ENCODE measurements at places on chromosomes 12 and 14.
A peak's percentile ranks its signal among the peaks of the same experiment; 100 is the strongest.

DNA sequence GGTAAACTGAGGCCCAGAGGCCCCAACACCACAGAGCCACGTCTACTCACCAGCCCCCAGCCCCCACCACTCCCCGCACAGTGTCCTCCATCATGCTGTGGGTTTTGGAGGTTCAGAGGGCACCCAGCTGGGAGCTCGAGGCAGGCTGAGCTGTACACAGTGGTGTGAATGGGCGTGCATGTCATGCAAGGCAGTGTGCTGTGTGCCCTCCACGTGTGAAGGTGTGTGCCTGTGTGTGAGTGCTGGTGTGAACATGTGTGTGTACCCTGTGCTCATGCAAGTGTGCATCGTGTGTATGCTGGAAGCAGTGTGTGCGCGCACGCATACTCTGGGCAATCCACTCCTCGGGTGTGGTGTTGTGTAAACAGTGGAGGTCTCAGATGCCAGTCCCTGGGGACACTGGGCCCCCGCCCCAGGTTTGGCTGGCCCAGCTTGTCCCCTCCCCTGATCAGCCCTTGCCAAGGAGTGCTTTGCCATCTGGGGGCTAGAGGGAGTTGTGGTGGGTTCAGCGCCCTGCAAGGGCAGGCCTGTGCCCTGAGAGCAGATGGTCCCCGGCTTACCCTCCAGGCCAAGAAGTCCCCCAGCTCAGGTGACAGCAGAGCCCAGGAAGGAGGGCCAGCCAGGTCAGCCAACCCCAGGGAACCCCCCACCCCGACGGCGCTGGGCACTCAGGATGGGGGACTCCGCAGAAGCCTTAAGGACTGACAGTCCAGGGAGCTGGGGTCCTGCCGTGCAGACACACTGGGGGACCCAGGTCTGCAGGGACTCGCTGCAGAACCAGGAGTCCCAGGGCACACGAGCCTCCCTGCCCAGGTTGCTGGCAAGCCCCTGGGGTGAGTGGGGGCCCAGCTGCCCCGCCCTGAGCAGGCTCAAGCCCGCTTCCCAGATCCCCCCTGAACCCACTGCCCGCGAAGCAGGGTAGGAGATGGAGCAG lies 23.8 kb upstream of the GPR132 start:
- no peak for DNase-seq

DNA sequence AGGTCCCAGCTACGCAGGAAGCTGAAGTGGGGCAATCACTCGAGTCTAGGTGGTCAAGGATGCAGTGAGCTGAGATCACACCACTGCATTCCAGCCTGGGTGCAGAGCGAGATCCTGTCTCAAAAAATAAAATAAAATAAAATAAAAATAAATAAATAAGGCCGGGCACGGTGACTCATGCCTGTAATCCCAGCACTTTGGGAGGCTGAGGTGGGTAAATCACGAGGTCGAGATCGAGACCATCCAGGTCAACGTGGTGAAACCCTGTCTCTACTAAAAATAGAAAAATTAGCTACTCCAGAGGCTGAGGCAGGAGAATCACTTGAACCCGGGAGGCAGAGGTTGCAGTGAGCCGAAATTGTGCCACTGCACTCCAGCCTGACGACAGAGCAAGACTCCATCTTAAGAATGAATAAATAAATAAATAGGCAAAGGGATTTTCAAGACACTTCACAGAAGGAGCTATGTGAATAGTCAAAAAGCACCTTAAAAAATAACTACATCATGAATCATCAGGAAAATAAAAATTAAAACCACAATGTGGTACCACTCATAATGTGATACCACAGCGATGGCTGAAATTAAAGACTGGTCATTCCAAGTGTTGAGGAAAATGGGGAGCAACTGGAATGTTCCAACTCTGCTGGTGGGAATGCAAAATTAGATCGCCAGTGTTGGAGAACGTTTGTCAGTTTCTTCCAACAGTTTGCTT lies 92.9 kb upstream of the TBX3 start:
- DNase-seq = no peak

GRCh38 chr12:104049903-104050356 lies at the start of gene GLT8D2:
GLT8D2 (minus strand) TSS chr12:104050187; CDS start chr12:104019648, 30,539 bp downstream.
- DNase-seq = no peak

- DNase-seq = no peak
Observed at GRCh38 chr12:131102991-131103668, 149.4 kb downstream of the ADGRD1 start.

DNA sequence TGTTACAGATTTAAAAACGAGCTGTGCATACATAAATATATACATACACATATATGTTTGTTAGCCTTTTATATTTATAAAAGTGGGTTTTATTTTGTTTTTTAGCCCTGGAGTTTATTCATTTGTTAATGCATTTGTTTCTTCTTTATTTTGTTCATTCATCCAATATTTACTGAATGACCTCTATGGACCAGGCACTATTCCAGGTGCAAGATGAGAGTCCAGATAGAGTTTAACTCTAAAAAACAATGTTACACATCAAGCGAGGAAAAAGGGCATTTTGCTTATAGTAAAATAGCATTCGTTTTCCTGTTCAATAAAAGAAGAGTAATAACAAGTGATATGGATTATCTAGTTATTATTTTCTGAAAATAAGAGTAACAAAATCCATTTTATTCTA lies 14.2 kb downstream of the ACSS3 start:
- no peak for DNase-seq

GRCh38 chr14:76576047-76576741 lies 185.1 kb upstream of the VASH1 start:
- DNase-seq = no peak

DNA sequence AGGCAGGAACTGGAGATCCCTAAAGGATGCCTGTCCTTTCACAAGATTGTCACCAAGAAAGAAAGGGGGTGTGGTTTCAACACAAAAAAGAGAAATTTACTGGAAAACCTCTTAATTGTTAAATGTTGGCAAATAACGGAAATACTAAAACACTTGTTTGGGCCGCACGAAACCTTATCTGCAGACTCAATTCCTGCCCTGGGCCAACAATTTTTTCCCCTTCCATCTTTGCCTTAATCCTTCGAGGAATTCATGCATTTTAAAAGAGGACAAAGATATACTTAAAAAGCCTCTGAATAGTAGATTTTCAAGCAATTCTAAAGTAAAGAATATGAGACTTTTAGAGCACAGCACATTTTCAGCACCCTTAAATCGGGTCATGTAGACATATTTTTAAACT lies 366.2 kb downstream of the DUSP6 start:
- DNase-seq = no peak

DNA sequence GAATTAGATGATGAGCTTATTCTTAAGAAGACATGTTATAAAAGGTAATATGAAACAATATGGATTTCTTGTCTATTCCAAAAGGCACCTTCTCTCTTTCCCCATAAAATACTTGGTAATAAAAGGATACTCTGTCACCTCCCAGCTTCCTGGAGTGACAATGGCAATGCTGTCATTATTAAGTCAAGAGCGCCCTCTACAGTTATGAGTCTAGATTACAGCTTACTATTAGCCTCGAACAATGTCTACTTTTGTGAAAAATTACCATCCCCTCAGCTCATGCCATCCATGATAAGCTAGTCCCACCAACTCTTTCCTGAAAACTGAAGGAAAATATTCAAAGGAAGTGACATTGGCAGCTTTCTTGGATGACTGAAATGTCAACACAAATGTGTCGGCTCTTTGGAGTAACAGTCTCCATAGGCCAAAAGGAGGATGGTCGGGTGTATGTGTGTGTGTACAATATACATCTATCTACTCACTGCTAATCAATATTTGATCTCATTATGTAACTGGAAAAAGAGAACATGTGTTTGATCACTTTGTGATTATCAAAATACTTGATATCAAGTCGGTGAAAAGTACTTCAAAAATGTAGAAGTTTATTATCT lies 48.7 kb upstream of the CDKN3 start:
- DNase-seq = peak; percentile 75

- DNase-seq = no peak
Observed at GRCh38 chr12:124927201-124928094, 13.0 kb upstream of the UBC start.

DNA sequence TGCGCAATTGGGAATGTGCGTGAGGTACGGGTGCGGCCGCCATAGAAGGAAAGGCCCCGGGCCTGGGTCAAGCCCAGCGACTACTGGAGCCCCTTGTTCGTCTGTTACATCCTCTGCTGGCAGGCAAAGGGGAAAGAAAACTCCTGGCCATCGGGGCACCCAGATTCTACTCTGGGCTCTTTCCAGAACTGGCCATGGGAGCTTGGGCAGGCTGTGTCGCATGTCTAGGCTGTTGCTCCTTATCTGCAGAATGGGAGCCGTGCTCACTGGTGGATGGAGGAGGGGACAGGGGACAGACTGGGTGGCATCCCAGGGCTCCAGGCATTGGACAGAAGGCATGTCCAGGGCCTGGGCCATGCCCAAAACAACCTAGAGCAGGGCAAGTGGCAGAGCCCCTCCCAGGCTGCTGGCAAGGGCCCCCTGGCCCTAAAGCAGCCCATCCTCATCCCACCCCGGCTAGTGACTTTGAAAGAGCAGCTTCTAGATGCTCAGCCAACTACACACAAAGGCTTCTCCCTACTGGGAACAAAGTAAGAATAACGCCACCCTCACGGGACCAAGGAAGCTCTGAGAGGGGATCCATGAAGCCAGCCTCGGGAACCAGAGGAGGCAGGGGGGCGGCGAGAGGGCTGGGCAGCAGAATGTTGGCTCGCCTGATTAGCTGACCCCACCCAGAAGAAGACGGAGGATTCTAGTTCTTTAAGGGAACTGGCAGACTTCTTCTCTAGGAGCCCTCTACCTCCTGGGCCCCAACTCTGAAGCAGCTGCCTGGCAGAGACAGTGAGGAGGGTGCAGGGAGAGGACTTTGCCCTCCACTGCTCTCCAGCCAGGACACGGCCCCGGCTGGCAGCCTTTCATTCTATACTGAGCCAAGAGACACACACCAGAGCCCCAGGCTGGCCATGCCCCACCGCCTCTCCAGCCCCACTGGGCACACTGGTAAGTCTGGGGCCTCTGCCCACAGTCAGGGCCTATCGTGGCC lies 96.8 kb downstream of the SINHCAF start:
- DNase-seq = no peak

DNA sequence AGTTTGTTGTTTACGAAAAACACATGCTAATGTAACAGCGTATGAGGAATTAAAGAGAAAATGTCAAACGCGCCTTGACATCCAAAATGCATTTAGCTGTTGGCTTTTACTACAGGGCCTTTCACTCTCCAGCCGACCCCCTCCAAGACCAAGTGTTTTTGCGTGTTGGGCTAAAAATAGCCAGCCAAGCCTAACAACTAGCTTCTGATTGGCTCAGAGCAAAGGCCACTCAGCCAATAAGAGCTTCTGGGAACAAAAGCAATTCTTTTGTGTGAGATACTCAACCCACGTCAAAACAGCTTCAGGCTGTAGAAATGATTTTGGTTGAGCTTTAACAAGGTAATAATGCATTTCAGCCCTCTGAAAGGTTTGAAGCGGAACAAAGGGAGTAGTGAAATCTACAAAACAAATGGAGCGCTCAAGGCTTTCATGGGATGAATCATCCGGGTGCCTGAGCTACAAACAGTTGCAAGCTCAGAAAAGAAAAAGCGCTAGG lies 198.7 kb upstream of the DCN start:
- no peak for DNase-seq

DNA sequence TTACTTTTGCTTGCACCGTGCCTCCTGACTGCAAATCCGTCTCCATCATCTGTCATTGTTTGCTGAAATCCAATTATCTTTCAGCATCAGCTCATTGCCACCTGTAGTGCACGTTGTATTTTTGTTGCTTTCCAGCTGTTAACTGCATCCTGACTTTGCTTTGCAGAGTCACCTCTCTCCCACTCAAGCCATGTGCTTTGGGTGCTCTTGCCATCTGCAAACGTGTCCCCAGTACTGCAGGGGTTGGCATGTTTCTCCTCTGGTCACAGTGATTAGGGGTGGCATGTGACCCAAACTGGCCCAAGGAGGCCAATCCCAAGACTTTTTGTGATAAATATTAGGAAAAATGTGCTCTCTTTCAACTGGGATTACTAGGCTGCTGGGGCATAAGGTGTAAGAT lies 10.5 kb upstream of the TMED2 start:
- DNase-seq = no peak

- peak; percentile 77 for DNase-seq
Observed at GRCh38 chr12:123998991-123999359, 26.0 kb downstream of the ZNF664 start.

DNA sequence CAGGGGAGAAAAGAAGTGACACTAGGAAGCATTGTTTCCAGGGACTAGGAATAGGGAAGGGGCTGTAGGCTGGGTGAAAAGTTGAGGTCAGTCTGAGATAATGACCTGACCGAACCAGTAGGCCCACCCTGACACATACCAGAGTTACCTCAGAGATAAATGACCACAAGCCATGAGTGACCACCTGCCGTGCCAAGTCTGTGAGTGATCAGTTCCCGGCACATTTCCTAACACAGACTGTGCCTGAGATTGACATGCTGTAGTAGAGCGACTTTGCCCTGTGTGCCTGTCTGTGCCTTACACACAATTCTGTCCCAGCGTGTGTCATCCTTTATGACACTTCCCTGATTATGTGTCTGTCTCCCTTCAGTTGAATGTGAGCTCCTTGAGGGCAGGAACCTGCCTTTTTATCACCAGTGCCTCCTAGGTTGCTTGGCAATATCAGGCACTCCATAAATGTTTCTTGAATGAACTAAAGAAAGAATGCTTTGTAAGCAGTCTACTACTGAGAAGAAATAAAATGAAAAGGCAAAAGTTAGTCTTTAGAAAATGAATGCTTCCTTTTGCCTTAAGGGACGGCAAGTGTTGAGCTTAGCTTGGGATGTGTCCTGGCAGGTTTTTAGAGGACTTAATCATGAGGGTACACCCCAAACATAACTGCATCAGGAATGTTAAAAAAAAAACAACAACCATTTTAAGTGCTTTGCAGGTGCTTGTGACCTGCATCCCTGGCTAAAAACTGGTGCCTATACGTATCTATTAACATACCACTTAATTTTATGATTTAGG lies 9.6 kb upstream of the SSPN start:
- peak; percentile 57 for DNase-seq

GRCh38 chr12:41545761-41546160 lies 357.6 kb downstream of the PDZRN4 start:
- DNase-seq = no peak

GRCh38 chr12:63814146-63814772 lies 30.2 kb upstream of the SRGAP1 start:
- DNase-seq = no peak

DNA sequence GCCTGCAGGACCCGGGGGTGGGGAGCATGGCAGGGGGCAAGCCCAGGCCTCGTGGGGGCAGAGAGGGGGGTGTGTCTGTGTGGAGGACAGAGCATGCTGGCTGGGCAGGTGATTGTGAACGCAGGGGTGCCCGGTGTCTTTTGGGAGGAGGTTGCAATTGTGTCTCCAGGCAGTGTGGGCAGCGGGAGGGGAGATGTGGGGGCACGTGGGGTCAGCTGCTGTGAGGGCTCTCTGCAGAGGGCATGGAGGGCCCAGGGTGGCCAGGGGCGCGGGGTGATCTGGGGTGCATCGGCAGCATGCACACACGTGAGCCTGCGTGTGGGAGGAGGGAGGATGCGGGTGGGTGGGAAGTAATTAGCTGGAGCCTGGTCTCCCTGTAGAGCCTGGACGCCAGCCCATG lies 32.2 kb upstream of the DIO3 start:
- DNase-seq = no peak

GRCh38 chr12:85572956-85573355 lies 263.3 kb downstream of the RASSF9 start:
- DNase-seq = no peak

All from OCI-M1 (cell line).